Activated CD8-positive, alpha-beta T cell treated with anti-CD3 and anti-CD28 coated beads for 36 hours (primary cell): ENCODE measurements at places on chromosomes 6 and 20. TPM values are rescaled to one million over a fixed set of nuclear protein-coding genes. Genes with fewer than 3 reads are reported as not detected.
A peak's percentile ranks its signal among the peaks of the same experiment; 100 is the strongest.

DNA sequence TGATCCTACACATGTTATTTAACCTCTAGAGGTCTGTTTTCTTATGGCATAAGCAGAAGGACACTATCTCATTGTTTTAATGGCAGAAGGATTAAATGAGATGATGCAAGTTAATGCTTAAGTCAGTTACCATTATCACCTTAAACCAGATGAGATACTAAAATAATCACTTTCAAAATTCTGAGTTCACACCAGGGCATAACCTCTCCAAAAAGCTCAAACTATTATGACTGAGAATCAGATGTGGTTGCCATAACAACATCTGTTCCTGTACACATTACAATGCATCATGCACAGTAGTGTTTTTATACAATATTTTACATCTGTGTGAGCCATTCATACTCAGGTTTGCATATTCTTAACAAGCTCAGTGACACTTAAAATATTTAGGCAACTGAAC lies 10.2 kb downstream of the ADNP start:
- no peak for DNase-seq

GRCh38 chr6:169587975-169588374 lies 113.9 kb downstream of the WDR27 start:
- no peak for DNase-seq

- peak; percentile 46 for DNase-seq
Observed at GRCh38 chr6:24919056-24919892, 16.5 kb downstream of the RIPOR2 start.

DNA sequence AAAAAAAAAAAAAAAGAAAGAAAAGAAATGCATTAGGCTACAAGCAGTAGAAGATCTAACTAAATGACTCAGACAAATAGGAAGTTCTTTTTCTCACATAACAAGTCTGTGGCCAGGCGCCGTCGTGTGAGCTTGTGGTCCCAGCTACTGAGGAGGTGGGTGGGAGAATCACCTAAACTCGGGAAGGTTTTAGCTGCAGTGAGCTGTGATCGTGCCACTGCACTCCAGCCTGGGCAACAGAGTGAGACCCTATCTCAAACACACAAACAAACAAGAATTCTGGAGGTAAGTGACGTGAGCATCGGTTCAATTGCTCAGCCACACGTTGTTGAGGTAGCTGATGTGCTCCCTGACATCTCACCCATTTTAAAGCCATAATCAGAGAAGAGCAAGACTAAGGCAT lies 37.9 kb upstream of the SLC23A2 start:
- peak; percentile 85 for DNase-seq

DNA sequence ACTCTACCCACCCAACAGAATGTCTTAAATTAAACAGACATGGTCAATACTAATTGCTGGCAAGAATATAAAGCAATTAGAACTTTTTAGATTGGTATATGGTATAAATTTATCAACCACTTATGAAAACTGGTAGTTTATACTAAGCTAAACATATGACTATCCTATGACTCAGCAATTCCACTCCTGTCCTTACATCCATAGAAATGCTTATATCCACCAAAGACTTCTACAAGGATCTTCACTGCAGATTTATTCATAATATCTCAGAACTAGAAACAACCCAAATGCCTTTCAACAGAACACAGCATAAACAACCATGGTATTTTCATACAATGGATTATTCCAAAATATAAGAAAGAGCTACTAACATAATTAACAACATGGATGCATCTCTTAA lies 4.6 kb downstream of the ZNF184 start:
- DNase-seq, result no peak

TXLNB gene
- total RNA-seq, result 0.11 TPM

GRCh38 chr6:166346449-166346848 lies 4.1 kb upstream of the SFT2D1 start:
- no peak for DNase-seq

DNA sequence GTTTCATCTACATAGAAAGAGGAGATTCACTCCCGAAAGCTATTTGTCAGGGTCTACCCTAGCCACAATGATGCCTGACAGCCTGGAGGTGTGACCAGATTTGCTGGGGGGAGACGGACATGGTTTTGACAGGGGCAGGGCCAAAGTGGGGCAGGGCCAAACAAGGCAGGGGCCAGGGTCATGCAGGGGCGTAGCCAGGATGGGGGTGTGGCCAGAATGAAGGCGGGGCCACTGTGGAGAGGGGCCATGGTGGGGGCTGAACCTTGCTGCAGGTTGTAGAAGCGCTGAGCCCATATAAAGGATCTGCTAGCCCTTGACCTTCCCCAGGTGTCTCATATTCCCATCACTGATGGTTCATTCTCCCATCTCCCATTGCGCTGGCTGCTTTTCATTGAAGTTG lies 184.1 kb upstream of the SULF2 start:
- no peak for DNase-seq

CYP24A1 gene
- total RNA-seq, result not detected

DNA sequence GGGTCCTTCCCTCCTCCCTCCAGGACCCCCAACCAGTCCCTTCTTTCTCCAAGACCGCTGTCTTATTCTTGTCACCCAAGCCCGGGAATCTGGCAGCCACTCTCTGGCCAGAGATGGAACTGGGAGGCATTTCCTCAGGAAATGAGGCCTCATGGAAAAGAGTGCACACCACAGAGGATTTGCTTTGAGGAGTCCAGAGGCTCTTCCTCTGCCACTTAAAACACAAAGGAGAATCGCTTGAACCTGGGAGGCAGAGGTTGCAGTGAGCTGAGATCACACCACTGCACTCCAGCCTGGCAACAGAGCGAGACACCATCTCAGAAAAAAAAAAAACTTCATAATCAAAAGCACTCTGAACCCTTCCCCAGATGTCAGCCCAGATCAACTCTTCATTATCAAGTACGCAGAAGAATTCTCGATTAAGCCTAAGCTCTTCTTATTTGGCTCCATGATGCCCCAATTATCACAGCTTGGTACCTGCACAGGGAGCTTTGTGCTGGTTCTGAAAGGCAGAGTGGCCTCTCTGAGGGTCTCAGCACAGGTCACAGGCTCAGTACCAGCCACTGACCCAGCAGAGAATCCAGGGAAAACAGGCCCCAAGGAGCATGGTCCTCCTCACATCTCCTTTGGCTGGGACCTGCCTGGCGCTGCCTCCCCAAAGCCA lies 82.9 kb upstream of the MAFB start:
- DNase-seq, result no peak

ACTL10 gene
- 2.4 TPM for total RNA-seq

GRCh38 chr6:130575971-130576370 lies 210.2 kb downstream of the TMEM200A start:
- peak; percentile 83 for DNase-seq

TP53TG5 gene
- total RNA-seq, result 0.29 TPM

DNA sequence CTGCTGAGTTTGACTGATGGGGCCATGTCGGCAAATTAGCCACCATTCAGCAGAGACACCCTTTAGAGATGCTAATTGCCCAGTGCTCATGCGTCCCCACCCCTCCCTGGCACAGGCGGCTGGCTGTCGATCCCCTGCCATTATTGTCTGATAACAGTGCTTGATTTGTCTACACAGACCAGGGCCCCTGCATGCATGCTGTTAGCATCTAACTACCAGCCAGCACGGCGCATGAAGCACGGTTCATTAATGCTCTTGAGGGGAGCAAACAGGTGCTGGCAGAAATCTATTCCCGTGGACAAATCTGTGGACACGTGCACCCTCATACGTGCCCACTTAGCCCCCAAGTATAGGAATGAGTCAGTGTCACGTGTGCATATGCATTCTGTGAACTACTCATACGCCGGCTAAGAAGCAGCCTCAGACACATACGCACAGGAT lies 32.2 kb downstream of the KCNB1 start:
- no peak for DNase-seq

DNA sequence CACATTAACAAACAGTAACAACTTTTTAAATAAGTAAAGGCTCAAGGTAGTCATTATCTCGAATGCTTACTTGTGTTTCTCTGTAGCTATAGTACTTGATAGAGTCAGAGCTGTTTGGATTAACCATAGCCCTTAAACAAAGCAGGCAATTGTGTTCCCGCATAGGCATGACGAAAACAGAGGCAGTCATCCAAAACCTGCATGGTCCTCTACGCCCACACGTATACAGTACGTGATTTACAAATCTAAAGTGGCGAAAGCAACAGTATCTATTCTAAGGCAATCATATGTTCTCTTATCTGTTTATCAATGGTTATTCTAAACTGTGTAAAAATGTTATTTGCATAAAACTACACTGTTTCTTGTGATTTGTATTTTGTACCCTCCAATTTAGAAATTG lies 31.8 kb downstream of the HFE start:
- DNase-seq, result no peak
